ENCODE measurements at places on chromosomes 1 and 21.

- no peak for DNase-seq
Measured at GRCh38 chr1:161998811-161999210, 24.9 kb downstream of the OLFML2B start.

DNA sequence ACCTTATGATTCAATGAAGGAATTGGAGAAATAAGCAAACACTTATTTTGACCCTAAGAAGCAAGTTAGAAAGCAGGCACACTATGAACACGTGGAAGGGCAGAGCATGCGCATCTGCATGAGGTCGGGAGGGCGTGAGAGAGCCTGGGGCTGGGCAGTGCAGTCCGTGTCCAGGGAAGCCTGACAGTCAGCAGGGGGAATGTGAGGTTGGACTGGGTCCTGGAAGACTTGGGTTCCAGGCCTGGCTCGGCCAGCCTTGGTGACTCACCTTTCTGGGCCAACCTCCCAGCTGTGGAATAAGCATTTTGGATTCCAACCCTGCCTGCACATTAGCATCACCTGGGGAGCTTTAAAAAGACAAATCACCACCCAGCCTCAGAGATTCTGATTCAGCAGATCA, 26.6 kb upstream of the LMX1A start:
- DNase-seq, result no peak

- DNase-seq, result no peak
Measured at GRCh38 chr21:36603221-36603620, 95.7 kb upstream of the SIM2 start.

- DNase-seq, result no peak
Measured at GRCh38 chr1:36520056-36520455, 37.3 kb upstream of the CSF3R start.

DNA sequence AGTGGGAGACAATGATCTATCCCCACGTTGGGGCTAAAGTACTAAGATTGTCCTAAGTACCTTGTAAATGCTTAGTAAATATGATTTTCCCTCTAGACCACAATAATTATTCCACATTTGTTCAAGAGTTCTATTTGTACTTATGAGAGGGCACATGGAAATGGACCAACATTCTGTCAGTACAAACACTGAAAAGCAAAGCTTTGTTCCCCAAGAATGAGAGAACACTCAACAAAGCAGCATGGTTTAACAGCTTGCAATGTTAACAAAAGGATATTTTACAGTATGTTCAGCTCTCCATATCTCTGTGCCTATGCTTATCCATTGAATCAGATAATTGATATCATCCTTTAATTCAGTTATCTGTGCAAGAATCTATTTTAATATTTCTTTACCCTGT, 35.4 kb downstream of the RBM11 start:
- no peak for DNase-seq

DNA sequence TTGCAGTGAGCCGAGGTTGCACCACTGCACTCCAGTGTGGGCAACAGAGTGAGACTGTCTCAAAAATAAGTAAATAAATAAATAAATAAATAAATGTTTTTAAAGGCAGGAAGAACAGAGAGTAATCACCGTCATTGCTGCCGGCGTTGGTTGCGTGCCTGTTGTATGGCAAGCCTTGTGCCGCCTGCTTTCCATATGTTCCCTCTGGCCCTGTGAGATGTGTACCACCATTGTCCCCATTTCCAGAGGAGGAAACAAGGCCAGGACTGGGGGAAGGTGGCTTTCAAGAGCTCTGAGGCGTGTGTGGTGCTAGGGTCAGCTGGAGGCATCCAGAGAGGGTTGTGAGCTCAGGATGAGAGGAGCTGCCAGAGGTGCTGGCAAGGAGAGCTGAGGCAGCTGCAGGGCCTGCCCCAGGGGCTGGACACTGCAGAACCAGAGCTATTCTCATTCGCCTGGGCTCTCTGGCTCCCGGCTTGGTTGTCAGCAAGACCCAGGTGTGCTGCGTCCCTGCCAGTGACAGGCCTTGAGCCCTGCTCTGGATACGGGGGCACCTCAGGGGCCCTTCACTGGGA, 5.2 kb upstream of the MARCKSL1 start:
- no peak for DNase-seq

GRCh38 chr1:16087733-16088132, 14.3 kb upstream of the FAM131C start:
- peak; percentile 15 for DNase-seq

DNA sequence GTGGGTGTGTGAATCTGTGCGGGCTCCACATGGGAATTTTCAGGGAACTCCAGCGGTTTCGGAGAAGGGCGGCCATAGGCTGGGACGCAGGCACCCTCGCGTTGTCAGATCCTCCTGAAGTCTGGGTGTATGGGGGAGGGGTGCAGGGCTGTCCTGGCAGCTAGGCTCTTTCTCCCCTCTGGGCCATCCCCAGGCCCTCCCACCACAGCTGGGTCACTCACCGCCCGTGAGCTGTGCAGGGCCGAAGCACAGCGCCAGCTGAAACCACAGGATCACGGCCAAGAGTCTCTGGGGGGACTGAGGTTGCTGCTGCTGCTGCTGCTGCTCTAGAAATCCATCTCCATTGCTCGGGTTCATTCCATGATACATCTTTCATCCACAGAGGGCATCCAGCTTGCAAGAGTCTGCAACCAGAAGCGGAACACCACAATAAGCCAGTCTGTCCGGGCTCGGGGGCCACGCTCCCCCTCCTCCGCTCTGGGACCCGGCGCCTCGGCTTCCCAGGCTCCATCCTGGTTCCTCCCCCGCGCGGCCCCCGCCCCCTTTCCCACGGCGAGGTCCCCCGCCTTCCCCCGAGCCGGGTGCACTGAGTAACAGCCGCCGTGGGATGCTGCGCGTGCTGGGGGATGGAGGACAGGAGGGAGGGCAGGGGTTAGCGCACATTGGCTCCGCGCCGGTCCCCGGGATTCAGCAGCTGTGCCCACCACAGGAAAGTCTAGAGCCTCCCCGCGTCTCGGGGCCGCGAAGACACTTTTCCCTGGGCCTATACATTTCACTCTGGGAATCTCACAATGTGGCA, 720 bp downstream of the SUSD4 start:
- DNase-seq, result no peak

- DNase-seq, result no peak
Measured at GRCh38 chr21:31837618-31838390, 35.0 kb upstream of the HUNK start.

GRCh38 chr1:198751741-198752140, 112.9 kb downstream of the PTPRC start:
- DNase-seq, result no peak

- DNase-seq, result no peak
Measured at GRCh38 chr1:171265686-171266085, 17.4 kb downstream of the FMO1 start.

- DNase-seq, result no peak
Measured at GRCh38 chr1:8334106-8334851, 16.4 kb downstream of the SLC45A1 start.

DNA sequence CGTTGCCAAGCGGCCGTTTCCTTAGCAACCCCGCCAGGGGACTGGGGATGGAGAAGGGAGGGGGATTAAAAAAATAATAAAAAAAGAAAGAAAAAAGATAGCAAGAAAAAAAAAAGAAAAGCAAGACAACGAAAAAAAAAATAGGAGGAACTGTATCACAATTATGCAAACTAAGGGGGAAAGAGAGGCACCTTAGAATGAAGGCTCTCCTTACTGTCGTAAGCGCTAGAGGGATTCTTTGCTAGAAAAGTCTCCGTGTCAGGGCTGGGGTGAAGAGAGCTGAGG, 625 bp upstream of the NEGR1 start:
- DNase-seq, result no peak

DNA sequence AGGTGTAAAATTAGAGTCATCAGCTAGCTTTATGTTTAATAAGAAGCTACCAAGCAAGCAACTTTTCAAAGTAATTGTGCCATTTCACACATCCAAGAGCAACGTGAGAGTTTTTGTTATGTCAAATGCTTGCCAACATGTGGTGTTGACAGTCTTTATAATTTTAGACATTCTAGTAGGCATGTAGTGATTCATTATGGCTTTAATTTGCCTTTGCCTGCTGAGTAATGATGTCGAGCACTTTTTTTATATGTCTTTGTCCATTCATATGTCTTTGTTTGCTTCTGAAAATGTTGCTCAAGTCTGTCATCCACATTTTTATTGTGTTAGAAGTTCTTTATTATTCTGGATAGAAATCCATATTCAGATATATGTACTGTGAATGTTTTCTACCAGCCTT, 21.4 kb upstream of the CHIT1 start:
- no peak for DNase-seq

DNA sequence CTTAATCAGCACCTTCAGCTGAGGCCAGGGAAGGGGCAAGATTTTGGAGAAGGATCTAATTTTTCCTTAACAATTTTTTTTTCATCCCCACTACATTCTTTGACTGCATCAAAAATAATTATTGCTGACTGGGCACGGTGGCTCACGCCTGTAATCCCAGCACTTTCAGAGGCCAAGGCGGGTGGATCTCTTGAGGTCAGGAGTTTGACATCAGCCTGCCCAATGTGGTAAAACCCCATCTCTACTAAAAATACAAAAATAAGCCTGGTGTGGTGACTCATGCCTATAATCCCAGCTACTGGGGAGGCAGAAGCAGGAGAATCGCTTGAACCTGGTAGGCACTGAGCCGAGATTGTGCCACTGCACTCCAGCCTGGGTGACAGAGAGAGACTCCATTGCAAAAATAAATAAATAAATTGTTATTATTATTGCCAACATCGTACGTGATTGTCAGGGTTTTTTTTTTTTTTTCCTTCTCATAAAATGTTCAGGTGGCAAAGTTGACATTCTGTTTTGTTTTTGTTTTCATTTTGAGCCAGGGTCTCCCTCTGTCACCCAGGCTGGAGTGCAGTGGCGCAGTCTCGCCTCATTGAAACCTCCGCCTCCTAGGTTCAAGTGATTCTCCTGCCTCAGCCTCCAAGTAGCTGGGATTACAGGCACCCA, 37.3 kb upstream of the MORC3 start:
- DNase-seq, result no peak

GRCh38 chr1:8139941-8140340, 113.8 kb upstream of the ERRFI1 start:
- DNase-seq, result no peak

GRCh38 chr1:243738020-243738419, 112.0 kb downstream of the AKT3 start:
- no peak for DNase-seq

- no peak for DNase-seq
Measured at GRCh38 chr1:15900662-15901279, 53.3 kb downstream of the SPEN start.

- peak; percentile 65 for DNase-seq
Measured at GRCh38 chr1:39954870-39955546, at the start of gene MFSD2A. Gene MFSD2A, plus strand, starts transcription at chr1:39955145. Its CDS starts 148 bp downstream, at chr1:39955293.

- no peak for DNase-seq
Measured at GRCh38 chr1:115426231-115426771, 88.3 kb upstream of the NGF start.

All from 8988T (cell line).